ENCODE measurements at places on chromosomes 12 and 14.

DNA sequence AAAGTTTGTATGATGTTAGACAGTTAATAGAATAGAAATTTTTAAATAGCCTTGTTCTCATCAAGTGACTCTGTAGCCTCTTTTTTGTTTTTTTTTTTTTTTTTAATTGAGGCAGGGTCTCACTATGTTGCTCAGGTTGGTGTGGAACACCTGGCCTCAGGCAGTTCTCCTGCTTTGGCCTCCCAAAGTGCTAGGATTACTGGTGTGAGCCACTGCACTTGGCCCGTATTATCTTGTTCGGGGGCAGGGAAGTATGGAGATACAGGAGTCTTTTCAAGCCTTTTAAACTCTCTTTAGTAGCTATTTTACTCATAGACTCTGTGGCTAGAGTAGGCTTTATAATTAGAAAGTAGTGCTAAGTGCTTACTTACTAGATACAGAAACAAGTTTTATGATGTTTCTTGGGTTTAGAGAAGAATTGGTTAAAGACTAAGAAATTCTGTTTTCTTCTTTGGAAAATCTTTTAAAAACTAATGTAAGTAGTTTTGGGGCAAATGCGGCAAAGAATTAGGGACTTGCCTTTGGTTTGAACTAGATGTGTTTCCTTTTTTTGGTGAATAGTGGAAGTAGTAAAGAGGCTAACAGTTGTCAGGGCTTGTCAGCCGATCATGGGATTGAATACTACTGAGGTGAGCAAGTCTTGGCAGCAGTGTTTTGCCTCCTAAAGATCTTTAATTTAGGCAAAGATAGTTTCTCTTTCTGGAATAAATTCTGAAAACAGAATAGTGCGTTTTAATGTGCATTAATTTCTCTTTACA lies 31.3 kb downstream of the FBXO34 start:
- no peak for DNase-seq

- DNase-seq: no peak
These were observed 21.1 kb downstream of the MOAP1 start for GRCh38 chr14:93163564-93163963.

- DNase-seq: no peak
These were observed 382.6 kb upstream of the DCN start for GRCh38 chr12:91565246-91565645.

GRCh38 chr12:14201291-14201690 lies 164.2 kb upstream of the ATF7IP start:
- DNase-seq: no peak

GRCh38 chr12:50190859-50191258 lies 23.7 kb upstream of the CERS5 start:
- DNase-seq: no peak

DNA sequence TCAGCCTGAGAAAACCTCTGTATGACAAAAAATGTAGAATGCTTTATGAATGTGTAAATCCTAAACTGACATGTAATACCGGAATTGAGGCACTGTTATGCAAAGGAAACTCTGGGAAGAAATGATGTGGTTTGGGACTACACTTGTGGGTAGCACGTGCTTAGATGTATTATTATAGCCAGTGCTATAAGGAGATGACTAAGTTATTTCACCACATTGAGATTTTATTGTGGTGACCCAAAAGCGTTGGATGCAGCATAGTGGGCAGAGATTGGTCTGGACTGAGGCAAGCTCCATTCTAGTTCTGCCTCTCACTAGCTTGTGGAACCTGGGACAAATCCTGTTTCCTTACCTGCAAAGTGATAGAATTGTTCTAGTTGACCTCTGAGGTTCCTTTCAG lies 172.2 kb downstream of the SNAPC1 start:
- no peak for DNase-seq

- DNase-seq: no peak
These were observed 4.4 kb downstream of the MLH3 start for GRCh38 chr14:75046899-75047298.

DNA sequence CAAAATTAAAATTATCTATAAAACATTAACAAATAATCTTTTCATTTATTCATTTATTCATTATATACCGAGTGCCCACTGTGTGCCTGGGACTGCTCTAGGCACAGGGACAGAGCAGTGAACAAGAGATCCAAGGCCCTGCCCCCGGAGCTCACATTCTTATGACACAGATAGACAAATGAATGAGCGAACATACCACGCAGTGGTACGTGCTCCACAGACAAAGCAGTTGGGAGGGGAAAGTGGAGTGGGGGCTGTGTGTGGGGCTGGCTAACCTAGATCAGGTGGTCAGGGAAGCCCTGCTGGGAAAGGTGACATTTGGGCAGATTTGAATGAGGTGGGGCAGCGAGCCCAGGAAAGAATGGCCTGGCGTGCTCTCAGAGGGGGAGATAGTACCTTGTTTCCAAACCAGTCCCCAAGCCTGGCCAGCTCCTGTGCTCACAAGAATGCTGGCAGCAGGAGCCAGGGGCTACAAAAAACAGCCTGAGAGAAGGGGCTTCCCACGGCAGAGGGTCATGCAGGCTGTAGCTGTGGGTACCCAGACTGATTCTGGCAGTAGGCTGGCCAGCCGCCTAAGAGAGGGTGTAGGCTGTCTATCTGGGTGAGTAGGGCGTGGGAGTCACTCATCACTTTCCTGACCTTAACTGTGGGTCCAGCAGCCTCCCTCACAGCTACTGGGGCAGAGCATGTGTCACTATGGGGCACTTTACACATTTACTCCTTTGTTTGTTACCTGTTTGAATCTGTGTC lies 57.8 kb upstream of the ACTN1 start:
- DNase-seq: peak; percentile 27

- peak; percentile 74 for DNase-seq
These were observed 78.6 kb downstream of the CCDC60 start for GRCh38 chr12:119412811-119413794.

- peak; percentile 74 for DNase-seq
These were observed 2.2 kb downstream of the NELL2 start for GRCh38 chr12:44873898-44874297.

DNA sequence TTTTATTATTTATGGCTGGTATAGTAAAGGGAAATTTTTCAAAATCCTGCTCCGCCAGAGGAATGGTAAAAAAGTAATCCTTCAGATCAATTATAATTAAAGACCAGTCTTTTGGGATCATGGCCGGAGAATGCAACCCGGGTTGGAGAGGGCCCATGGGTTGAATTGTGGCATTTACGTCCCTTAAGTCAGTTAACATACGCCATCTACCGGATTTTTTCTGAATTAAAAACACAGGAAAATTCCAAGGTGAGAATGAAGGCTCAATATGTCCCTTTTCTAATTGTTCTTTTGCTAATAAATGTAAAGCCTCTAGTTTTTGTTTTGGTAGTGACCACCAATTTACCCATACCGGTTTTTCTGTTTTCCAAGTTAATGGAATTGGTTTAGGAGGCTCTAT lies 602.8 kb downstream of the ALG10 start:
- peak; percentile 89 for DNase-seq

DNA sequence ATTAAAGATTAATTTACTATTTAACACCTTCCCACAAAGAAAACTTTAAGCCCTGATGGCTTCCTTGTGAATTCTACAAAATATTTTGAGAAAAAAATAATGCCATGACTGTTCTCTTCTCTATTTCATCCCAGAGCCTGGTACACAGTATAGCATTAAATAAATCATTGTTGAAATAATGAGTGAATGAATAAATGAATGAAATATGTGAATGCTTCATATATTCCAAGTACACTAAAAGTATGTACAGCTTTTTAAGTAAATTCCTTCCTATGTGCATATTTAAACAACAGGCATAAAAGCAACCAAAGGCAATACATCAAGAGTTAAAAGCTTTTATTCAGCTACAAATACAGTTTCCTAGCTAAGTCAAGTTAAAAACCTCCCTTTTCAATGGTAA lies 144.9 kb upstream of the CCDC196 start:
- DNase-seq: no peak

DNA sequence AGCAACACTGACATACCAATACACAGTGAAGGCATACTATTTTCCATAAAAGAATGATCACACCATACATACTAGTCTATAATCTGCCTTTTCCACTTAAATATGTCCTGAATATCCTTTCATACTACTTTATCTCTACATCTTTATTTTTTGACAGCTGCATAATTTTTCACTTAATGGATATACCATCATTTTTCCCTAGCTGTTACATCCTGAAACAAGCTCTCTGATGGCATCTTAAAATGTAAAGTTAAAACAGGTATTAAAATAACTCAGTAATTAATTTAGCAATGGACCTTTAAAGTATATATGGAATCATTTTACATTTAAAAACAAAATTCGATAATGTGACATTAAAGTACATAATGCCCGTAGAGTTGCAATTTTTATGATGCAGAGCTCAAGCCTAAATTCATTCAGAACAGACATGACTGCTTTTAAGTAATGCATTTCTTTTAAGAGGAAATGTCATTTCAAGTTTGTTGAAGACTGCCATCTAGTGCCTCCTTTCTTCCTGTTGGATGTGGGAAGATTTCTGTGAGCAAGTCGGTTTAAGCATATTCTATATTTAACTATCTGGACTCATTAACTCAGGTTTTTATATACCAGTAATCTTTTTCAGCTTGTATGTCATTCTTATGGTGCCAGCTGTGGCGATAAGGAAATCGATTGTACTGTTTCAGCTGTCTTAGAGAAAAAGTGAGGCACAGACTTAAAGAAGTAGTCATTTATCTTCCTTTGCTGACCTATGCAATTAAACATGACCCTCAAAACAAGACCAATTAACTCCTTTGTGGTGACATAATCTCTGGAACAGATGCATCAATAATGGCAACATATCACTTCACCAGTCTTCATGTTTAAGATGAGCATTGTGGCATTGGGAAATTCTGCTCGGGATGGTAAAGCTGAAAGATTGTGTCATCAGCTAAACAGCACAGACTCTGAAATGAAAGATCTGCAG lies 20.3 kb downstream of the PRICKLE1 start:
- DNase-seq: peak; percentile 89

DNA sequence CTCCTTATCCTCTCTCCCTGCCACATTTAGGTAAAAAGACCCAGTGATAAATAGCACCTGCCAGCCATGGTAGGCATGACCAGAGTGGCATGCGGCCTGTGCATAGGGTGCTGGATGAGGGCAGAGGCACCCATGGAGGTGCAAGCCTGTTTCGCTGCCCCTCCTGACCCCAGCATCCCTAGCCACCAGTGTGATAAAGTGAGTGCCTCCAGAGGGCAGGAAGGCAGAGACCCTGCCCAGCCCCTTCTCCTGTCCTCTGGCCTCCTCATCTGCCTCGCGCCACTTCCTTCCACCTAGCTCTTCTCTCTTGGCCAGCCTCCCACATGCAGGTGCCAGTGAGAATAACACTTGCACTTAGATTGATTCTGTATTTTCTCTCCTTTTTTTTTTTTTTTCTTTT lies 108.3 kb upstream of the FUT8 start:
- DNase-seq: no peak

- DNase-seq: no peak
These were observed 97.4 kb downstream of the C12orf50 start for GRCh38 chr12:87931812-87932211.

- peak; percentile 57 for DNase-seq
These were observed 1.7 kb downstream of the ABCD2 start for GRCh38 chr12:39617887-39618286.

- no peak for DNase-seq
These were observed 92.1 kb downstream of the ESR2 start for GRCh38 chr14:64201921-64202545.

DNA sequence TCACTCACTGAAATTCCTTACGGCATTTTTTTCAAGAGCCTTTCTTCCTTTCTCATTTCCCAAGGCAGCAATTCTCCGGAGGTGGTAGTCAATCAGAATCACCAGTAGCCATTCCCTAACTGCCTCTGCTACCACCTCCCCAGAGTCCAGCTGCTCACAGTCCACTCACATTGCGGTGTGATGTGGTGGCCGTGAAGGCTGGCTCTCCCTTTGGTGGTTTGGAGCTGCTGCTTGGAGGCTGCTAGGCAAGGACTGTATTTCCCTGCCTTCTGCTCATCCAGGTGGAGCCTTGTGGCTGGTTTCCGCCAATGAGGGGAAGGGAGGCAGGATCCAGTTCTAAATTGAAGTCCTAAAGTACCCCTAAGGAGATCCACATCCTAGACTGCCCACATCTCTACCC lies 222.0 kb downstream of the ANO2 start:
- DNase-seq: no peak

- no peak for DNase-seq
These were observed 26.3 kb downstream of the EML1 start for GRCh38 chr14:99819514-99819913.

GRCh38 chr12:53949631-53950436 lies 4.9 kb upstream of the HOXC12 start:
- DNase-seq: no peak
